Stimulated activated CD8-positive, alpha-beta memory T cell treated with anti-CD3 and anti-CD28 coated beads, Interleukin-2, amount 100 ng/mL, for 1 hour (primary cell): ENCODE measurements at places on chromosomes 12 and 14.

DNA sequence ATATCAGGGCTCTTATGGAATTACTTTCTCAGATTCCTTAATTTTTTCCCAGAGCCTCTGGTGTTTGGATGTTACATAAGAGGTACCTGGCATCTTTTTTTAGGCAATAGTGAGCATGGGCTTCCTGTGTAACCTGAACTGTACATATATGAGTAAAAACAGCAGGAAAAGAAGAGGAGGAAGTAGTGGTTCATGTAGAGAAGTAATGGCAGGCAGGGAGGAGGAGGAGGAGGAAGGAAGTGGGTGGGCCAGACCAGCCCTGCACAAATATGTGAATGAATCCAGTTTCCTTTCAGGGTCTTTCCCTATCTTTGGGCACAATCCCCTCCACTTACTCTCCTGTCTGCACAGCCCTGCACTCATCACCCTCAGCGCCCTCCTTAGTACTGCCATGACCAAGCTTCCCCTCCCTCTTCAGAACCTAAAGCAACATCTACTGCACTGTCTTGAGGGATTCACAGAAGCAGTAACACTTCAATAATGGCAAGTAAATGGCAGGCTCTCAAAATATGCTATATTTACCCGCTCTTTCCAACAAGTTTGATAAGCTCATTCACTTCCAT lies 40.9 kb upstream of the GSG1 start:
- DNase-seq = no peak

- DNase-seq = no peak
These were observed 334.3 kb upstream of the OR4E1 start for GRCh38 chr14:22007784-22008412.

DNA sequence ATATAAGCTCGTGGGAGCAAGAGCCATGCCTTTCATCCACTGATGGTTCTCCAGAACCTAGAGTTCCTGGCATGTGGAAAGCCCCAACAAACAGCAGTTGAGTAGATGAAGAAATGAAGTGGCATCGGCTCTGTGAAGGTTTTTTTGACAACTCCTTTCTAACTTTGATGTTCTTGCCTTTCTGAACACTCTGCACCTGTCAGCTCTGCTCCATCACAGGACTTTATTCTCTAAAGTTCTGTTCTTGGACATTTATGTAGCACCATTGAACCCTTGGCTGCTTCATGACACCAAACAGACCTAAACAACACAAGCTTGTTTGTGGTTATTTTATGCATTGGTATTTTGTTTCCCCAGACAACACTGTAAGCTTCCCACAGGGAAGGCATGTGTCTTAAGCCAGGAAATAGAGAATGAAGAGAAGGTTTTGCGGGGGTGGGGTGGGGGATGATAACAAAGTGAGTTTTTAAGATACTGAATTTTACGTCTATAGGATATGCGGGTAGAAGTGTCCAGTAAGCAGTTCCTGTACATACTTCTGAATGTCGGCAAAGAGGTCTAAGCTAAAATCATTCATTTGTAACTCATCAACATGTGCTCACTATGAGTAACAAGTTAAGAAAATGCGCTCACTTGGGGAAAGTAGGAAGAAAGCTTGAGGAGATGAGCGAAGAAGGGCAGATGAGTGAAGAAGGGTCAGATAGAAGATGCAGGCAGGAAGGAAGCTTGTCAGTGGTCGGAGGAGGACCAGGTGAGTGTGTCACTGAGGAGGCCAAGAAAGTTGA lies 146.0 kb upstream of the PLEKHG7 start:
- no peak for DNase-seq

DNA sequence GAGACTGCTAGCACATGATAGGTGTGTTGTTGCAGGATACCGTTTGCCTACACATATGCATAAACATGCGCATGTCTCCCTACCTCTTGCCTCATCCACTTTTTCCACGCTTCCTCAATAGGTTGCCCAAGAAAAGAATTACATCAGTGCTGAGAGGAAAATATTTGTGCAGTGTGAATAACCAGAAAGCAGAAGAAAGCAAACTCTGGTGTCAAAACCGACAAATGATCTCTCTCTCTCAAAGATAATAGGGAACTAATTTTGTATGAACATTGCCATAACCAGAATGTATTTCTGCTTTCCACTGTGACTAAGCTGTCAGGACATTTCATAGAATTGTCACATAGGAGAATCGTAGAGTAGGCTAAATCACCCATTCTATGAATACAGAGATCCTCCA lies 1.3 kb downstream of the CLEC7A start:
- DNase-seq = no peak

GRCh38 chr14:80100681-80101080 lies 110.6 kb downstream of the DIO2 start:
- no peak for DNase-seq

DNA sequence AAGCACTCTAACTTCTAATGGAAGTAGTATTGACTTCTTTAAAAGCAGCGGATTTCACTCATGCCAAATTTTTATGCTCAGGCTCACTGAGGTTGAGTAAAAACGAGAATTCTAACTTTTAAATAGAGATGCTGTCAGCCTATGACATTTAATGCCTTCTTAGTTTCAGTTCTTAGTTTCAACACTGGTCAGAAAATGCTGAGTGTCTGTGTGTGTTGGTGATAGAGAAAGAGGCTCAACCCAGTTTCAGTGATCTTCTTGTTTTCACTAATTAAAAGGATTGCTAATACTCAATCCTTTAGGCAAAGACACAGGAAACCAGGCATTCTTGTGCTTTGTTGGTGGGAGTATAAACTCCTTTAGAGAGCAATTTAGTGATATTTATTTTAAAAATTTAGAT lies 31.0 kb downstream of the PEBP1 start:
- DNase-seq = no peak

- DNase-seq = no peak
These were observed 245.5 kb downstream of the PHLDA1 start for GRCh38 chr12:75786070-75786469.

DNA sequence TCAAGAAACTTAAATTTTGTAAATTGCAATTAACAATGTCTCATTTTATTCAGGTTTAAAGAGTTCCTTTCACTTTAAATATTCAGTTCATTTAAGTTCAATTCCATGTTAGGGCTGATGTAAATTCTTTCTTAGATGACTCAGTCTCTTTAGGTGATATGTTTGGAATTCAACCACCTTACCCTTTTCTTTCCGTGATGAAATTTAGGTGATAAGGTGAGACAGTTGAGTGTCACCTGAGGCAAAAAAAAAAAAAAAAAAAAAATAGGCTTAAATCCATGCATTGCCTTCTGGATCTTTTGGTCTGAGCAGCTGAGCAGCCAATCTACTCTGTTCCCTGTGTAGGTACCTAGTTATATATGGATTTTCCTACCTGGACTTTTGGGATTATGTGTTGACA lies 299.5 kb downstream of the DAD1 start:
- no peak for DNase-seq

- DNase-seq = no peak
These were observed 67.8 kb upstream of the PYGL start for GRCh38 chr14:51012055-51012454.

GRCh38 chr14:83594874-83595273 lies 1935.1 kb upstream of the FLRT2 start:
- no peak for DNase-seq

DNA sequence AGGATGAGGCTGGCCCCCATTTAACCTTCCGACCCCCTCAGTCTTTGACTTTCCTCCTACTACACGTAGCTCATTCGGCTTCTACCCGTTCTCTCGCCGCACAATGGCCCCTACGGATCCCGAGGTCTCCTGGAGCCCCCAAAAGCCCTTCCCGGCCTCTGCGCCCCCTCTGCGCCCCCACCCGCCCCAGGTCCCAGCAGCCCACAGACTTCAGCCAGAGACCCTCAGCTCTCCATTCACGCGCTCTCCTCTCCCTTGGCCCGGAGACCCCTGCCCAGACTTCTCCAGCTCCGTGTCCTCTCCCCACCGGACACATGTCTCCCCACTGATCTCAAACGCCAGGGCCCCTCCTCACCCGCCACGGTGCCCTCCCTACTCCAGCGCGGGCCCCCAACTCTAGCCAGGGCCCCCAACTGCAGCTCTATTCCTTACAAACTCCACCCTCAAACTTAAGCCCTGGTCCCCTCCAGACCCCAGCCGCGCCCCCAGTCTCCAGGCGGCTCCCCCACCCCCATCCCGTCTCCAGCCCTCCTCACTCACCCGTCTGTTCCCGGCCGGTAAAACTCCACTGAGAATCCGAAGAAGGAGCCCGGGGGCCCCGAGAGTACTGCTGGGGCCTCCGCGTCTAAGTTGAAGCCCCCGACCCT lies 502 bp downstream of the ITGA5 start:
- no peak for DNase-seq

DNA sequence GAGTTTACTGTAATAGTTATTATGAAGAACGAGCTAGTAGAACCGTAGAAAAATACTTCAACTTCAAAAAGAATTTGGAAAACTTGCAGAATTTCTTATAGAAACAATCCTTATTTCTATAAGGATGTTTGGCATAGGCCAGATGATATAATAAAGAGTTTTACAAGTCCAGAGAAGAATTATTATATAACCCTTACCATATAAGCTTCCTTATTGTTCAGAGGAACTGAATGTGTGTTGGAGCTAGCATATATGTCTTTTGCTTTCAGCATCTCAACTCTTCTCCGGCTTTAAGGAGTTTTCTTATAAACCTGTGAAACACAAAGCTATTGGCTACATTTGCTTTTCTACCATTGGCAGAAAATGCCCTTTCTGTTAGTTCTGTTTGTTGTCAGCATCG lies 178.0 kb upstream of the E2F7 start:
- DNase-seq = no peak

GRCh38 chr12:8773461-8773860 lies 49.0 kb upstream of the A2ML1 start:
- no peak for DNase-seq

DNA sequence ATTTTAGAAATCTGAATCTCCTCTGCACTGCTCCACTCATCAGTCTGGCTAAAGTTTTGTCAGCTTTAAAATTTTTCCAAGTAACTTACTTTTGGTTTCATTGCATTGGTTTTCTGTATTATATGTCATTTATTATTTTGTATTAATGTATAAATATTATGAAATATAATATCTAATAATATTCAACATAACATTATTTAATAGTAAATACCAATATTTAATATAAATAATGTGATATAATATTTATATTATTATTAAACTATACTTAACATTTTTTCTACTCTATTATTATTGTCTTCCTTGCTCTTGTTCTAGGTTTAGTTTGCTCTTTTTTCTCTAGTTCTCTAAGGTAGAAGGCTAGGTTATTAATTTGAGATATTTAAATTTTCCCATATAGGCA lies 512.1 kb downstream of the AACS start:
- DNase-seq = no peak

DNA sequence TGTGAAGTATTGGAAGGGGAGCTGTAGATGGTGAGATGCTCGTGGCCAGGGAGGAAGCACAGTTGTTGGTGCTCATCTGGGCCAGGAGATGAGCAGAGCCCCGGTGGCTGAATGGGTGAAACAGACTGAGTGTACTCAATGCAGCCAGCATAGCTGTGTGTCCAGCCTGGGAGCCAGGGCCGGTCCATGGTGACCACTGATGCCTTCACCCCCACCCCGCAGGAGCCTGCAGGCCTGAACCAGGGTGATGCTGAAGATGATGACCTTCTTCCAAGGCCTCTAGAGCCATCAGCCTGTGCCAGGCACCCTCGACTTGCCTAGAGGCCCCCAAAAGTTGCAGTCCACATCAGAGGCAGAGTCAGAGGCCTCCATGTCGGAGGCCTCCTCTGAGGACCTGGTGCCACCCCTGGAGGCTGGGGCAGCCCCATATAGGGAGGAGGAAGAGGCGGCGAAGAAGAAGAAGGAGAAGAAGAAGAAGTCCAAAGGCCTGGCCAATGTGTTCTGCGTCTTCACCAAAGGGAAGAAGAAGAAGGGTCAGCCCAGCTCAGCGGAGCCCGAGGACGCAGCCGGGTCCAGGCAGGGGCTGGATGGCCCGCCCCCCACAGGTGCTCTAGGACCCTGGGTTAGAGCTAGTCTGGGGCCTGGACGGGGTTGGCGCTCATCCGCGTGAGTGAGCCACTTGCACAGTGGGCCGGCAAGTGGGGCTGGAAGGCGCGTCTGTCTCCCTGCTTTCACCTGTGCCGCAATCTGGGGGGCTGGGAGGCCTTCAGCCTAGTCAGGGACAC lies 3.0 kb downstream of the TNFAIP2 start:
- DNase-seq = no peak

DNA sequence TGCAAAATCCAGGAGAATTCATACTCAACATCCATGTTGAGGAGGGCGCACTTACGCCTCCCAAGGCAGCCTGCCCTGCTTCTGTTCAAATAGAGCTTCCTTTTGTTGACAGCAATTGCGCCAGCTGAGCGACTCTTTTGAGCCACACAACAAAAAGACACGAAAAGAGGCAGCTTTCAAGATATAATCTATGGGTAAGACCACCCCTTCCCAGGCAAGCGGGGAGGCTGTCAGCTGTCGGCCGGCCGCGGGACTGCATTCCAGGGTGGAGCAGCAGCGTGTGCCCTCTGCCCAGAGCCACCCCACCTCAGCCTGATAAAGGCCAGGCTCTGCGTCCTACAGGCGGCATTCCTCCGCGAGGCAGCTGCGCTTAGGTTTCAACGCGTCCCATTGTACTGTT lies 15.8 kb upstream of the STAB2 start:
- no peak for DNase-seq

DNA sequence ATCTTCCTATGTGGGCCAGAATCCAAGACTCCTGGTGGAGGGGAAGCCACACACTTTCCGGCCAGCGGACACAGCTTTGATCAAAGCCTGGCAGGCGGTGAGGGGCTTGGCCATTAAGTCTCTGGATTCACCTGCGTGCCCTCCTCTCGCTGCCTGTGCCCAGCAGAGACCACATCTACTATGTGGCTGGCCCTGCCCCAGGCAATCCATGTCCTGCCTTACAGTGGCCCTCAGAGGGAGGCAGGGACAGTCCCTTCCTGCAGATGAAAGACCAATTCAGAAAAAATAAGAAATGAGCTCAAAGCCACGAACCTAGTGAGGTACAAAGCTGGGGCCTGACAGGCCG lies 82.7 kb upstream of the GPR68 start:
- no peak for DNase-seq

DNA sequence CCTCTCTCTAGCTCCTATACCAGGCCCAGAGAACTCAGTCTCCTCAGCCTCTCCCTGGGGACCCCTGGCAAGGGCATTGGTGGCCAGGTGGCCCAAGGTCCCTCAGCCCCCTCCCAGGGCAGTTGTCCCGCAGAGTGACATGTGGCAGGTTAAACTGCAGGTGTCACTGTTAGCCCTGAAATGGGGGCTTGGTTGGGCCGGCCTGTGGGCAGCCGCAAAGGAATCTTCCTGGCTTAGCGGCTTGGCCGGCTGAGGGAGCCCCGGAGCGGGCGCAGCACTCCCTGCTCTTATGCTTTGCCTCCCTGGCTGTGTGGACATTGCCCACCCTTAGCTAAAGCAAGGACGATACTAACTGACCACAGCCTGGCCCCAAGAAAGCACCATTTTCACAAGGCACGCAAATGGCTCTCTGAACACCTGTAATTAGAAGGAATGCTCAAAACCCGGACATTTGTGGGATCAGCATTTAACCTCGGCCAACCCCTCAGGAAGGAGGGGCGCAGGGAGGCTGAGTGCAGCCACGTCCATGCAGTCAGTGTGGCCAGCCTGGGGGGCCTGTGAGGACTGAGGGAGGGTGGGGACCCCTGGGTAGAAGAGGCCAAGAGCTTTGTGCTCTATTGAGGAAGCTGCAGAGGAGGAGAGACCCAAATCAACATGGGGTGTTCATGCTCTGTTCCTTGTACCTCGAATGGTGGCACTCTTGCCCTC lies 82.2 kb downstream of the PAPOLA start:
- DNase-seq = no peak

- no peak for DNase-seq
These were observed 108.1 kb upstream of the G2E3 start for GRCh38 chr14:30450631-30451545.
